ENCODE measurements at places on chromosomes 1 and 21.

DNA sequence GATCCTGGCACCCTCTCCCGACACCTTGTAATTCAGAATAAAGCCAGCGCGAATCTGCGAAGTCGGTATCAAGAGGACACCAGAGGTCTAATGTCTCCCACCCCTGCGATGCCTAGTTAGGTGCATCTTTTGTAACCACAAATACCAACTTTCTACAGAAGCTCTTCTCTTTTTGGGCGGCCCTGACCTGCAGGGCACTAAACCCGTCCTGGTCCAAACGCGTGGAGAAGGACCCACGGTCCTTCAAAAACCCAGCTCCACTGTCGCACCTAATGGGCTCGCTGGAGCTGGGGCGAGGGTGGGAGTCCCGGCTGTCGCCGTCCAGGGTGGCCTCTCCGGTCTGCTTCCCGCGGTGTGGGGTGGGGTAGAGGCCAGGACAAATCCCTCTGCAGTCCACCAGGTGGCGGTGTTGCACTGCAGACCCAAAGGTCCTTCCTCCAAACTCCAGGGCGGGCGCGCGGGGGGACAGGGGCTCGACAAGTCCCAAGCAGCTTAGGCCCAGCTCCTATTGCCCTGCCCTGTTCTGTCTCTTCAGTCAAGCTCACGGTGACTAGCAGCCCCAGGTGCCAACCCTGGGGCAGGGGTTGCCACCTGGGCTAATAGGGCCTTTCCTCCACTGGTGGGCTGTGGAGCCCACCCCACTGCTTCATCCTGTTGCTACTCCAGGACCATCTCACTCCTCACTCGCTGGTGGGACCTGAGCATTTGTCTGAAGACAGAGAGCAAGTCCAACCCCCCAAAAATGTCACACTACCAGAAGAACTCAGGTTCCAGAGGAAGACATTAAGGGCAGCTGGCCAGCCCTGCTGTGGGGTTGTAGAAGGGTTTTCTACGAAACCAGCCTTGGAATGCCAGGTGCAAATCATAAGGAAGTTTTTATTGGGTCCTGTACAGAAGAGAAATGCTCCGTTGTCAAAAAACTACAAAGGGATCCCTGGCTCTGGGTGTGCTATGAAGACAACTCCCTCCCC lies 2.8 kb downstream of the HES3 start:
- DNase-seq: peak; percentile 20

DNA sequence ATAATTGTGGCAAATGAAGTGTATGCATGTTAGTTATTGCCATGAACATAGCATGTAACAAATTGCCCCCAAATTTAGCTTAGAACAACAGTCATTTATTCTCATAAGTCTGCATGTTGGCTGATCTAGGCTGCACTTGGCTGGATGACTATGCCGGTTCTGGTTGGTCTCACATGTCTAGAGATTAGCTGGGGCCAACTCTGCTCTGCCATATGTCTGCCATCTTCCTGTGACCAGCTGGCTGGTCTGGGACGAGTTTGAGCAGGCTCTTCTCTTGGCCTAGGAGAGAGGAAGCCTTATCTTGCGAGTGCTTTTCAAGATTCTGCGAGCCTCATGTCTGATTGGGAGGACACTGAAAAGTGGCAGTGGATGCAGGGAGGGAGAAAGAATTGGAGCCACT lies 198.3 kb upstream of the FAM78B start:
- no peak for DNase-seq

DNA sequence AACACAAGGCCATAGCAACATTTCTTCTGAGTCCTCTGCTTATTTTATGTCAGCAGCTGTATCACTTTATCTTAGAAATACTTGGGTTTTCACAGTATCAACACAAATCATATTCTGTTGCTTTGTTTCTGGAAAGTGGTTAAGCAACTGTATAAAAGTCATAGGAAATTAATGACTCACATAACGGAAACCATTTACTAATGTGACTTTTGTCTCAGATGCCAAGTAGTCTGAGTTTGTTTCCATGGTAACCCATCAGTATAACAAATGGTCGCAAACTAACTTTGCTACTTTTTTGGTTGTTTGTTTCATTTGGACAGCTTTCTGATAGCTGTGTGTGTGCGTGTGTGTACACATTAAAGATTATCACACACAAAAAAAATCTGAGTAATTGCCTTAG lies 31.1 kb downstream of the EEIG2 start:
- DNase-seq: peak; percentile 83

DNA sequence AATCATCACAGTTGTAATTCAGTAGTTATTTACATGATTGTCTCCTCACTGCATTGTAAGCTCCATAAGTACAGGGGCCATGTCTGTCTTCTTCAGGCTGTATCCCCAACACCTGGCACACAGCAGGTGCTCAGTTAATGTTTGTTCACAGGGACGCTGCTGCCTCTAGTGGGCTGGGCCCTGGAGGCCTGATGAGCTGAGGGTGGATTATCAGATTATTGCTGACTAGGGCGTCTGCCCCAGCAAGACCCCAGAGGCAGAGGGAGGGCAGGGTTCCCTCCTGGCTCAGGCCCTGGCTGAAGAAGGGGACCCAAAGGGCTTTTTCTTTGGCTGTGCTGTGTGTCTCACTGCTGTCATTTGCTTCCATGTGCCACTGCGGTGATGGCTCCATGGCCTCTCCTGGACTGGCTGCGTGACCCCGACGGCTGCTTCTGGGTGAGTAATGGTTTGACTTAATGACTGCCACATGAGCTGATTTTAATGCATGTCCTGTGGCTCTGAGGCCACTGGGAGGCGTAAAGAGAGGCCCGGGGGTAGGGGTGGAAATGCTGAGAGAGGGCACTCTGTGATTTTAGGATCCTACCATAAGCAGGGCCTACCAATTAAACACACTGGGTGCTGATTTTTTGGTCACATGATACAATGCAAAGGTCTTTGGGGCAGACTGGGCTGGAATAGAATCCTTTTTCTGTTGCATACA lies 20.8 kb upstream of the EPB41 start:
- no peak for DNase-seq

DNA sequence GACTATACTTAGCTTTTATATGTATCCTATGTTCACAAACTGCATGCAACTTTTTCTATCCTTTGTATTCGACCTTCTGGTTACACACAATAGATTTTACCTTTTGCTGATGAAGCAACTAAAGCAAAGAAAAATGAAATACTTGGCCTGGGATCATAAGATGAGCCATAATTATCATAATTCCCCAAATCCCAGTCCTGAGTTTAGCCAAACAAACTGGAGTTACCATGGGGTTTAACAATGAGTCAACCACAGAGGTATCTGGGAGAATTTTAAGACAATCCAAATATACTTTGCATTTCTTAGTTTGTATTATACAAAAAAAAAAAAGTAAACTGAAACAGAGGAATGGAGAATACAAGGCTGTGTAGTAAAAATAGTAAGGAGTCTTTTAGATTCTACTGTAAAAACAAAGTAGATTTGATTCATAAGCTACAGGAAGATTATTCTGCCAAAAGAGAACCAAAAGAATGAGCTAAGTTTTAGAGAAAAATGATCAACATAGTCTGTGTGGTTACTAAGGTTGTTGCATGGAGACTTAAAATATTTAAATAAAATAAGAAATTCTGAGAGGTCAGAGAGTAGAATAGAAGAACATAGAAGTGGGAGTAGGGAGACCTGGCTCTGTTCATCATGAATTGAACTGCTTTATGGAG lies 60.4 kb upstream of the GORAB start:
- DNase-seq: peak; percentile 63

DNA sequence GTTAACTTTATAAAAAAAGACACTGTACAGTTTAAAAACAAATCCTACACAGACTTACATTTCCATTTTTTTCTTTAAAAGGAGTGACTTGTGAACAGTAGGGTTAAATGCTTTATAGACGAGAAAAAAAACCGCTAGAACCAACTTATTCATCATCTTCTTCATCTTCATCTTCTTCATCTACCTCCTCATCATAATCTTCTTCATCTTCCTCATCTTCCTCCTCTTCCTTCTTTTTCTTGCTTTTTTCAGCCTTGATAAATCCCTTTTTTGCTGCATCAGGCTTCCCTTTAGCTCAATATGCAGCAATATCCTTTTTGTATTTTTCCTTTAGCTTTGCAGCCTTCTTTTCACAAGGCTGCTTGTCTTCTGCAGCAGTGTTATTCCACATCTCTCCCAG lies 22.5 kb downstream of the FMO1 start:
- DNase-seq: no peak

- DNase-seq: no peak
Observed at GRCh38 chr1:82934074-82934473, 1064.9 kb downstream of the TTLL7 start.

- no peak for DNase-seq
Observed at GRCh38 chr1:61058483-61059245, 23.7 kb upstream of the NFIA start.

- DNase-seq: no peak
Observed at GRCh38 chr1:30051777-30052176, 671.6 kb downstream of the MATN1 start.

DNA sequence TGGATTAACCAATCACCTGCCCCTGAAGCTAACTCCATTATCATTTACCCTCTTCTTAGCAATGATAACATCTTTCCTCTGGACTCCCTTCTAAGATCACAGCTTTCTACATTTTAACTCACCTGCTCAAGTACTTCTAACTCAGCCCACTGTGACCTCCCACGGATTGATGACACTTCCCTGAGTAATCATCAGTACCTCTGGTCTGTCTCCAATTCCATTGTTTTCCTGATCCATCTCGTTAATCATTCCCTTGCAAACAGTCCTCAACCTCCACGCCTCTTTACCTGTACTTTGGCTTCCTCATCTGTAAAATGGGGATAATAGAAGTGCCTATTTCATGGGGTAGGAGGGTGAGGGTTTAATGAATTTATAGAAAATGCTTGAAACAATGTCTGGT lies 195.3 kb upstream of the APP start:
- no peak for DNase-seq

- no peak for DNase-seq
Observed at GRCh38 chr1:30780409-30780808, 22.8 kb upstream of the LAPTM5 start.

- DNase-seq: no peak
Observed at GRCh38 chr1:167342846-167343245, 122.2 kb downstream of the POU2F1 start.

- DNase-seq: no peak
Observed at GRCh38 chr1:111955755-111956154, 33.7 kb downstream of the KCND3 start.
